DMS53 (cell line): ENCODE measurements at places on chromosomes 1 and 21.

GRCh38 chr1:34870395-34870794 lies 10.8 kb upstream of the SMIM12 start:
- peak; percentile 34 for DNase-seq

DNA sequence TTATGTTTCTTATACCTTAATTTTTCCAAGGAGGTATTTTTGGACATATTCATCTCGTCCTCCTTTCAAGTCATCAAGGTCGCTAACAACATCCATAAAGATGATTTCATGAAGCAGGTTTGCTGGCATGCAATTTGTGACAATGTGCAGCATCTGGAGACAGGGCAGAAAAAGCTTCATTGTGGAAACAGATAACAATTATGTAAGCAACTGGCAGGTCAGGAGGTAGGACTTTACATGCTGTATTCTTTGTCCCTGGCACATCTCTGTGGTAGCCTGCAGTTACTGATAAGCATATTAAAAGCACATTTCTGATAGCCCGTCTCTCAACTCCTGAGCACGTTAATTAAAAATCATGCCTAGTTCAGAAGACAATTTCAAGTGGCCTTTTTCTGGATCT lies 156.8 kb downstream of the LEPR start:
- DNase-seq = no peak

- DNase-seq = no peak
Measured at GRCh38 chr1:161091093-161091492, 1.7 kb upstream of the NECTIN4 start.

DNA sequence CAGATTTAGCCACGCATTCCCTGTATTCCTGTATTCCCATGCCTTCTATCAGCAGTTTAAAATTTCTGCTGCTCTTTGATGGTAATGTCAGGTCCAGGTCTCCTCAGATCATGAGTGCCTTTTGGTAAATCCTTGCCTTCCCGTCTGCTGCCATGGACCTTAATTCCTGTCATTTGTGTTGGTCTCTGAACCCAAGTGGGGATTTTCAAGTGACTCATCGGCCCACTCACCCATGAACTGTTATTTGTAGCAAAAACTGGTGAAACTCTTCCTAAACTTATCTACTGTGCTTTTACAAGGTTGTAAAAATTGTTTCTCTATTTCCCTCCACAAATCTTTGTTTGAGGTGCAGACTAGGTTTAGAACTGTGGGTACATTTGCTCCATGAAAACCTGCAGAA lies 47.4 kb downstream of the ACTN2 start:
- DNase-seq = no peak

DNA sequence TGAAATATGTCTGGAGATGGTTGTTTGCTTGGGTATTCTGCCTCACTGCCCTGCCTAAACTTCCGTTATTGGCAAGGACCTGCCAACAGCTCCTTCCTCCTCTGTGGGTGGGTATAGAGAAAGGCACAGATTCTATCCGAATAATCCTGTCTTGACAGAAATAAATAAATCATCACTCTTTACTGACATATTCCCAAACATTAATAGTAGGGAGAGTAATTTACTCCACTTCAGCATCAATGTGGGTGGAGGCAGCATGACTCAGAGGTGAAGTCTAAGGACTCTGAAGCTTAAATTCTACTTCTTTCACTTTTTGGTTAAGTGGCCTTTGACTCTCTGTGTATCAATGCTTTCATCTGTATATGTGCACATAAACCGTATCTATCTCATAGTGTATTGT lies 2.9 kb downstream of the CD84 start:
- DNase-seq = no peak

- no peak for DNase-seq
Measured at GRCh38 chr1:248821641-248822040, 4.1 kb downstream of the SH3BP5L start.

GRCh38 chr1:27045973-27046558 lies 33.4 kb upstream of the TENT5B start:
- peak; percentile 75 for DNase-seq

- DNase-seq = no peak
Measured at GRCh38 chr1:67359592-67359991, 51.9 kb downstream of the IL12RB2 start.

DNA sequence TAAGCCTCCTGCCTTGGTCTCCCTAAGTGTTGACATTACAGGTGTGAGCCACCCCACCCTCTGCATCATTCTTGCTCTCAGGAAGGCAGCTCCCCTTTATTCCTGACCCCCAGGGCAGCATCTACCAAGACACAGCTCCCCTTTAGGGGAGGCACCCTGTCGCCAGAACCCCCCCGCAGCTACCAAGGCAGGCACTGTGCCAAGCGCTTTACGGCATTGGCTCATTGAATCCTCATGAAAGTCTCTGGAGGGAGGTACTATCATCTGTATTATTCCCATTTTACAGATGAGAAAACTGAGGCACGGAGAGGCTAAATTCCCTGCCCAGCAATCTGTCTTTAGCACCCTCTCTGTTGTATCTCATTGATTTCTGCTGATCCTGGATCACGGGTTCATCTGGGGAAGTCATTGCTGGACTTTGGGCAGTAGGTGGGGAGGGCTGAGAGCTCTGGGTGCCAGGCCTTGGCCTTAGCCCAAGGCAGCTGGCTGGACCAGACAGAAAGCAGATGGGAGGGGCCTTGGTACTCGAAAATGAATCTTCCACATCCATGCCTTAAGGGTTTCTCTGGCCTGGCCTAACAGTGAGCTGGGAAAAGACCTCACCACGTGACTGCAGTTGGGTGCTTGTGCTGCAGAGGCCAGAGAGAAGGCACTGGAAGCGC lies 5.9 kb downstream of the PLOD1 start:
- no peak for DNase-seq

DNA sequence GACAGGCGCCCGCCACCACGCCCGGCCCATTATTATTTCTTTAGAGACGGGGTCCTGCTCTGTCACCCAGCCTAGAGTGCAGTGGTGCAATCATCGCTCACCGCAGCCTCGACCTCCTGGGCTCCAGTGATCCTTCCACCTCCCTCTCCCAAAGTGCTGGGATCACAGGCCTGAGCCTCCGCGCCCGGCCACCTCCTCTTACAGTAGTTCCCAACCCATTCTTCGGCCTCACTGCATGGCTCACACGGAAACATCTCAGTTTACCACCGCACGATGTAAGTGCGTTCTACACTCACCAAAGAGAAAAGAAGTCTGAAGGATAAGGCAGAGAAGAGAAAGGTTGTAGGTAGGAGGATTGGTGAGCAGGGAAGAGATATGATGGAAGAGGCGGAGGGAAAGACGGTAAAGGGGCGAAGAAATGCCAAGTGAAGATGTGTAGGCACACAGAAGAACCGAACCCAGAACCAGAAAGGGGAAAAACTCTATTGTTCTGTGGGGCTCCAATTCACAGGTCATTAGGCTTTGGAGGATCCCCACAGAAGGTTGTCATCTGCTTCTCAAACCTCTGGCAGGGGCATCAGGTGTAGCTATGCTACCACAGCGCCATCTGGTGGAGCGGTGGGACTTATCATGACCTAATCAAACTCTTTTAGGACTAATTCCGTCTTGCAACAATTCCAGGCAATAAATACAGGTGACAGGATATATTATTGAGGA lies 504.2 kb downstream of the SMYD3 start:
- DNase-seq = peak; percentile 88

GRCh38 chr1:199290186-199290585 lies 651.3 kb downstream of the PTPRC start:
- no peak for DNase-seq

DNA sequence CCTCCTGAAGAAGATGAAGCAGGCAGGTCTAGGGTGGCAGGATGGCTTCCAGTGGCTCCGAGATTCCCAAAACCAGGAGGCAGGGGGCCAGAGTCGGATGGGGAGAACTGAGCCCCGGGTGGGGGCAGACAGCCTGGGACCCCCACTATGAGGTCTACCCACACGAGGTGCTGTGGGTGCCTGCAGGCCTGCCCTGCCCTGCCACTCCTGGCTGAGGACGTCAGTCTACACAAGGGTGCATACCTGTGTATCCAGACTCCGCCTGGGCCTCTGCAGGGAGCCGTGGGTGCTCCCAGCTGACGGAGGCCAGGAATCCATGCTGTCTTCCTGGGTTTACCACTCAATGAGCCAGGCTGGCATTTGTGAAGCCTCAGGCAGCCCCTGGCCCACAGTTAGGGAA lies 80.3 kb downstream of the PRDM16 start:
- DNase-seq = no peak

DNA sequence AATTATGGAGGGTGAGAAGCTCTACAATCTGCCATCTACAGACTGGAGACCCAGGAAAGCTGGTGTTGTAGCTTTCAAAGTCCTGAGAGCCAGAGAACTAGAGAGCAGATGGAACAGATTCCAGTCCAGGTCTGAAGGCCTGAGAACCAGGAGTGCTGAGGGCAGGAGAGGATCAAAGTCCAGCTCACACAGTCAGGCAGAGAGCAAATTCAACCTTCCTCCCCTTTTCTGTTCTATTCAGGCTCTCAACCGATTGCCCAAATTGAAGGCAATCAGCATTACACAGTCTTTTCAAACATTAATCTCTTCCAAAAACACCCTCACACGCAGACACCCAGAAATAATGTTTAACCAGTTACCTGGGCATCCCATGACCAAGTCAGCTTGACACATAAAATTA lies 2.5 kb upstream of the TMPRSS2 start:
- DNase-seq = peak; percentile 50

GRCh38 chr1:54973205-54973921 lies 7.1 kb upstream of the TMEM61 start:
- peak; percentile 92 for DNase-seq

GRCh38 chr1:38329644-38330043 lies 283.1 kb upstream of the POU3F1 start:
- no peak for DNase-seq

- DNase-seq = peak; percentile 56
Measured at GRCh38 chr1:201268604-201269151, 14.6 kb upstream of the PKP1 start.

DNA sequence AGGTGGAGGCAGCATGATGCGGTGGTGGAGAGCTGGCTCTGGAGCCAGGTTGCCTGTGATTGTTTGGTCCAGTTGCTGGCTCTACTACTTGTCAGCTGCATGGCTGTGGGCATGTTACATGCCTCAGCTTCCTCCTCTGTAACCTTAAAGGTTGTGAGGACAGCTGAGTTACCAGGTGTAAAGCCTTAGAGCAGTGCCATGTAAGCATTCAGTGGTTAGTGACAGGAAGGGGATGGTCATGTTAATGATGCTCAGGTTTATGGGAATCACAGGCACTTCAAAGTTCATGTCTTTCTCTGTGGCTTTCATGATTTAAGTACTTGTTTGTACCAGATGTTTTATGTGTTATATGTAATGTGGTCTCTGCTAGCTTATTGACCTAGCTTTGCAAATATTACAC lies 32.6 kb downstream of the PTGFRN start:
- DNase-seq = no peak

DNA sequence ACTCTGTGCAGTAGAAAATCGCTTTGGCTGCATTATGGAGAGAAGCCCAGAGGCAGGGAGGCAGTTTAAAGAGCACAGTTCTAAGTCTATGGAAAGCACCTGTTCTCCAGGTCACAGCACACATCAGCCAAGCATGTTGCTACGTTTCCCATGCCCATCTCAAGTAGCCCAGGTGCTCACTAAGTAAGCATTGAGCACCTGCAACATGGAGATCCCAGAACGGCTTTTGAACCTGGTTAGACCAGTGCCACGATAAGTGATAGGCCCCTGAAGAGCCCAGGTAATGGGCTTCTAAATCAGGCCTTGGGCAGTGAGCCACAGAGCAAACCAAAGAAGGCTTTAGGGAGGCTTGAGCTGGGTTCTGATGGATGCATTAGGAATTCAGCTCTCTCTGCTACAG lies 186.2 kb downstream of the C1orf94 start:
- peak; percentile 98 for DNase-seq

GRCh38 chr1:1165900-1166421 lies 7.7 kb upstream of the TTLL10 start:
- DNase-seq = no peak

DNA sequence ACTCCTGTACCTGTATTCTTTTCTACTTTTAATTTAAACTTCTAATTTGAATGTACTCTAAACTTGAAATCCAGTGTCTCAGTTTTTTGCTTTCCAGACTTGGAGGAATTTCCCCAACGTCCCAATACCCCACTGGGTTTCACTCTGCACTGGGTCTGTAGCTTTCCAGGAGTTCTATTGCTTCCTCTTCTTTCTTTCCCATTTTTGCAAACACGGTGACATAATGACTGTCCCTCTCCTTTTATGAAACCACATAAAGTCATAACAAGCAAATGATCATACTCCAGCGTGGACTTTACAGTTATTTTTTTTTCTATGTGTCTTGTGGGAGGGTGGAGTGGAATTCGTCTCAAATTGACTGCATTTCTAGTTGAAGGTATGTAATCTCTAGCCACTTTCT lies 97.1 kb downstream of the FASLG start:
- DNase-seq = no peak

GRCh38 chr1:115332813-115333608 lies 5.0 kb downstream of the NGF start:
- peak; percentile 24 for DNase-seq

GRCh38 chr21:25421321-25422028 lies 185.8 kb downstream of the MRPL39 start:
- DNase-seq = peak; percentile 83

DNA sequence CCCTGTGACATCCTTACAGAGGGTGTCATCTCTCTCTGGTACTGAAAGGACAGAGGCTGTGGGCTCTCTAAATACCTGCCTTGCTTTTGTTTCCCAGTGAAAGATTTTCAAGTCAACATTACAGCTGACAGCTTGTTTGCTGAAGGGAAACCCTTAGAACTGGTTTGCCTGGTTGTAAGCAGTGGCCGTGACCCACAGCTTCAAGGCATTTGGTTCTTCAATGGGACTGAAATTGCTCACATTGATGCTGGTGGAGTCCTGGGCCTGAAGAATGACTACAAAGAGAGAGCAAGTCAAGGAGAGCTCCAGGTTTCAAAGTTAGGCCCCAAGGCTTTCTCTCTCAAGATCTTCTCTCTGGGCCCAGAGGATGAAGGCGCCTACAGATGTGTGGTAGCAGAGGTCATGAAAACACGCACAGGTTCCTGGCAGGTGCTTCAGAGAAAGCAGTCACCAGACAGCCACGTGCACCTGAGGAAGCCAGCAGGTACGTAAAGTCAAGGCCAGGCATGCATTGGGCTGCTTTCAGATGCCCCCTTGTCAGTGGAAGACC lies 11.8 kb downstream of the CD101 start:
- peak; percentile 86 for DNase-seq

- peak; percentile 67 for DNase-seq
Measured at GRCh38 chr21:36422279-36423098, 37.3 kb downstream of the CHAF1B start.

DNA sequence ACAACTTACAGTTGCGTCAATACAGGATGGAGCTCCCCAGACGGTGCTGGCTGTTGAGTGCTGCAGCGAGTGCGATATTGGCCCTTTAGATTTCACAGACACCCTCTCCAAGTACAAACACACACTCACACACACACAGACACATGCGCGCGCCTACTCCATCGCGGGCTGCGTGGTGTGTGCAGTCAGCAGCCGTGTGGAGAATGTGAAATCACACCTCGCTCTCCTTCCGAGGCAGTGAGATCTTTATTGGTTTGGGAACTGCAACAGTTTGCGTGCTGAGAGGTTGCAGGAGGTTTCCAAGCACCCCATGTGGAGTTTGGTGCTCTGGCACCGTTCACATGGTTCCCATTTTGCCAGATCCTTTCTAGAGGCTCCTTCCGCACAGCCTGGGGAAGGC lies 372.2 kb downstream of the RRAGC start:
- DNase-seq = no peak
